Stomach (tissue), 19 donors: ENCODE measurements at places on chromosomes 11 and 22. TPM values are rescaled to one million over a fixed set of nuclear protein-coding genes. Genes with fewer than 3 reads are reported as not detected.
A peak's percentile ranks its signal among the peaks of the same experiment; 100 is the strongest.

The JAML gene
- 22.8 TPM for total RNA-seq

The SOX6 gene
- total RNA-seq = 7.5 TPM

The TREH gene
- total RNA-seq = 0.45 TPM

DNA sequence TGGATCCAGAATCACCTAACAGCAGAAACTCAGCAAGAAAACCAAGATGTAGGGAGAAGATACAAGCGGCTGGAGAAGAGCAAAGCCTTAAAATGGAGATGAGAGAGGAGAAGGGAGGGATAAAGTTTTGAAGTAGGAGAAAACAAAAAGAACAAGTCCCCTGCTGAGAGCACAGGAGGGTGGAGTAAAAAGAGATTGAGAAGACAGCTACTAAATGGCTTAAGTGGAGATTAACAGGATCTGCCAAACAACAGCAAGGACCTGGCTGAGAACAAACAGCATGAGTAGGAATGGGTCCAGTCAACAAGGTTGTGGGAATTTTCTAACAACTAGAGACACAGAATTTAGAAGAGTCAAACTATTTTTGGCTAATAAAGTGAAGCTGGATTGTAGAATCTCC lies 18.1 kb downstream of the BTG4 start:
- no peaks in the 10 kb centered on the region for H3K36me3 ChIP-seq
- H3K4me3 ChIP-seq = no peak overlapping the region
- H3K27ac ChIP-seq = no peak overlapping the region
- DNase-seq = no peak
- H3K27me3 ChIP-seq = no peaks in the 10 kb centered on the region
- no peaks in the 10 kb centered on the region for H3K4me1 ChIP-seq

- peak; percentile 85 for DNase-seq
- peaks cover 56% of the 10 kb centered on the region for H3K4me1 ChIP-seq
- H3K27ac ChIP-seq = peak overlapping the region; percentile 83
- peaks cover 22% of the 10 kb centered on the region for H3K36me3 ChIP-seq
- peak overlapping the region; percentile 54 for H3K4me3 ChIP-seq
Observed at GRCh38 chr11:118621071-118621783, 13.8 kb downstream of the PHLDB1 start.
